ENCODE measurements at places on chromosomes 11 and 22. TPM values are rescaled to one million over a fixed set of nuclear protein-coding genes. Genes with fewer than 3 reads are reported as not detected.

Gene TRIM51
- total RNA-seq: not detected

Gene PARVG
- total RNA-seq: 3.9 TPM

Gene DBX1
- total RNA-seq: not detected

Gene PGA5
- total RNA-seq: 0.18 TPM

Gene CXCR5
- 0.08 TPM for total RNA-seq

Gene C11orf52
- total RNA-seq: 11.8 TPM

Gene APOA5
- 757 TPM for total RNA-seq

Gene CARNS1
- total RNA-seq: 0.28 TPM

Gene NEFH
- 0.15 TPM for total RNA-seq

Gene LARGE2
- 2.9 TPM for total RNA-seq

Gene KRTAP5-7
- not detected for total RNA-seq

Gene CREB3L1
- total RNA-seq: 0.30 TPM

Gene EFEMP2
- total RNA-seq: 6.0 TPM

All from left lobe of liver (tissue), 2 donors.